ENCODE measurements at places on chromosomes 7 and 10. TPM values are rescaled to one million over a fixed set of nuclear protein-coding genes. Genes with fewer than 3 reads are reported as not detected.

GRCh38 chr7:134454277-134454676 is 4.6 kb downstream of the AKR1B1 start:
- no peak for DNase-seq

- DNase-seq, result no peak
Observed at GRCh38 chr10:50653142-50653541, 29.4 kb upstream of the SGMS1 start.

- DNase-seq, result no peak
Observed at GRCh38 chr10:4239186-4239585, 454.2 kb upstream of the KLF6 start.

The NPY4R gene
- not detected for total RNA-seq

DNA sequence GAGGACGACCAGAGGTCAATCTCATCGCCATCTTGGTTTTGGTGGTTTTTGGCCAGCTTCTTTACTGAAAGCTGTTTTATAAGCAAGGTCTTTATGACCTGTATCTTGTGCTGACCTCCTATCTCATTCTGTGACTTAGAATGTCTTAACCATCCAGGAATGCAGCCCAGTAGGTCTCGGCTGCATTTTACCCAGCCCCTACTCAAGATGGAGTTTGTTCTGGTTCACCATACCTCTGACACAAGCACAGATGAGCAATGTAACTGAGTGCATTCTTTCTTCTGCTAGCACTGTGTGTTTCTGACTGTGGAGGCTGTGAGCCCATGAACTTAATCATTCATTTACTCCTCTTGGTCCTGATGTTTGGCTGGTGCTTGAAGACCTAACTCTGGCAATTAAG is 794.5 kb upstream of the CELF2 start:
- no peak for DNase-seq

DNA sequence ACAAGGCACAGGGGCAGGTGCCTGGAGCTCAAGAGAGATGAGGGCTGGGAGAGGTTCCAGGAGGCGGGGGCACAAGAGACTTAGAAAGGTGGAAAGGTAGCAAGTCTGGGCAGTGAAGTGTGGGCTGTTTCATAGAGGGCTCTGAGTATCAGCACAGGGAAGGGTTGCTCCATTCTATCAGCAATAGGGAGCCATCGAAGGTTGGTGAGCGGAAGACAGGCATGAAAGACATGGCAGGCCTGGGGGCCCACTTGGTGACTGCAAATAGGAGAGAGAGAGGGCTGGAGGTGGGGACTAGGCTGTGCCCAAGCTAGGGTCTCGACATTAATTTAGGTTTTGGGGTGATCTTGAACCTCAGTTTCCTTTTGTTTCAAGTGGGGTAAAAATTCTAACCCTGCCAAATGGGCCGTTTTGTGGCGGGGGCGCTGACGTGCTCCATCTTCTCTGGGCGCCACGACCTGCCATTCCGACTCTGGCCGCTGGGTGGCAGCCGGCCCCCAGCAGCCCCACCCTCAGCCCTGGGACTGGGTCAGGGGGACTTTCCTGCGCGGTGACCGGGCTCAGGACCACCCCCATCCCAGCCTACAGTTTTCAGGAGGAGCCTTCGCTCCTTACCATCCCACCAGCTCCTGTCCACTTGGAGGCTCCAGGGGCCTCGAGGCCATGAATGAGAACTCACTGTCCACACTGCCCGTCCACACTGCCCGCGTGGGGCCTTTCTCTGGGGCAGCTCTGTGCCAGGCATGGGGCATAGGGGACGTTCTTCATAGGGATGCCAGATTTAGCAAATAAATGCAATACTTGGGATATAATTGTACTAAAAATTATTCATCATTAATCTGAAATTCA is 37.2 kb upstream of the PCBD1 start:
- DNase-seq, result no peak

The SPDYE11 gene
- total RNA-seq, result not detected

The ZNF804B gene
- total RNA-seq, result not detected

- no peak for DNase-seq
Observed at GRCh38 chr10:26386781-26387180, 51.4 kb upstream of the APBB1IP start.

DNA sequence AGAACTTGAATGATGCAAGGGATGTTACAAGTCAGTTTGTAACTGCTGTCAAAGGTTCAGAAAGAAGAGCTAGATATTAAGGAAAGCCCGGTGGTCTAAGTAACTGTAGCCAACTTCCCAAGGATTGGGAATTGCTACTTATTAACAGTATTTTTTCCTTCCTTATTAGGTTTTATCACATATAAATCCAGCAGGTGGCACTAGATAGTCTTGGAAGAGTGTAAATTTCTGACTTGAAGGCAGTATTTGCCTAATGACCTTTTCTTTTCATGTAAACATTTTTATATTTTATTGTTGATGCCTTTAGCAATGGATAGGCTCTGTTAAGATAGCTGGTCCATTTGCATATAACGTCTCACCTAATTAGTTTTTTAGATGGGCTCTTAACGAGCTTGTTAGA is 51.2 kb downstream of the ANLN start:
- DNase-seq, result no peak

The CYP17A1 gene
- not detected for total RNA-seq

The CPED1 gene
- total RNA-seq, result 0.61 TPM

The ADRB1 gene
- total RNA-seq, result 1.1 TPM

GRCh38 chr10:94065362-94065761 is 71.6 kb downstream of the PLCE1 start:
- DNase-seq, result no peak

DNA sequence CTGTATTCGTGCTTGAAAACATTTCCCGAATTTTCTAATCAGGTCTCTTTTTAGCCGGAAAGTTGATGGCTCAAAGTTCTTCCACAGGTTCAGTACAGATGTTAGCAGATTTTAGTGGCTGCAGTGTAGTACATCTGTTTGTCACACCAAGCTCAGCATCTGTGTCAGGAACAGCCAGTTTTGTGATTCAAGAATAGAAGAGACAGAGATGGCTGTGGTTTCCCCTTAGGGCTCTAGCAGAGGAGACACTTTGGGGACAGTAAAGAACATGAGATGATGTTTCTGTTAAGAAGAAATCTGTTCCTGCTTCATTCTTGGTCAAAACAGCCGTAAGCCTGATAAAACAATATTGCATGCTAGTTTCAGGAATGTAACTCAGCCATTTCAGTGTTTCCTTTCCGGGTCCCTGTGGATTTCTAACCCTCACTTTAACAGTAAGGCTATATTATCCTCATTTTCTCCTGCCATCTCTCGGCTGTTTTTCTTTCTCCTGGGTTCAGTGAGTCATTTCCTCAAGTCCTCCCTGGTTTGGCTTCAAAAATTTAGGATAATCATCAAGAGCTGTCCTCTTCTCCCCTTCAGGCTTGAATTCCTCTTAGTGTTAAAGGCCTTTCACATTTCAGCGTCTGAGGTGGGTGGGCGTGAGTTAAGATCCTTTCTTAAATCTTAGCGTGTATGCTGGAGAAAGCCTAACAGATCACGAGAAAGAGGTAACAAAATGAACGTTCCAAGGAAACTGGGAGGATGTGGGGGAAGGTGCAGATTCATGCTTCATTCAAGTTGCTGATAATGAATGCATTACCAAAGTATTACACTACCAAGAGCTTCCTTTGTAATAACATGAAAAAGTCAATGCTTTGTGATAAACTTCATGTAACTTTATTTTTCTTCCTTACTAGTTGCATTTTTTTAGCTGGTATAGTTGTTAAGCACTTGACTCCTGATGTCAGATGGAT is 37.1 kb upstream of the BICC1 start:
- no peak for DNase-seq

DNA sequence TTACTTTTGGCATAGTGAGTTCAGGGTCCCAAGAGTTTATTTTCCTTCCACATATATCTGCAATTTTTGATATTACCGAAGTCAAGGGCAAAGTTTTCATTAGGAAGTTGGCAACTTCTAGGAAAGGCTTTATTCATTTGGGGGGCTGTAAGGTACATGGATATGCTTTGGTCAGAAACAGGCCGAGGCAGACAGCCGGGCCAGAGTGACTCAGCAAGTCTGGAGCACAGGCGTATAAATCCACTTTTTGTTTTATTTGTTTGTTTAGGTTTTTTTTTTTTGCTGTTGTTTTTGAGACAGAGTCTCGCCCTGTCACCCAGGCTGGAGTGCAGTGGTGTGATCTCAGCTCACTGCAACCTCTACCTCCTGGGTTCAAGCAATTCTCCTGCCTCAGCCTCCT is 3.7 kb downstream of the ZNF680 start:
- DNase-seq, result no peak

DNA sequence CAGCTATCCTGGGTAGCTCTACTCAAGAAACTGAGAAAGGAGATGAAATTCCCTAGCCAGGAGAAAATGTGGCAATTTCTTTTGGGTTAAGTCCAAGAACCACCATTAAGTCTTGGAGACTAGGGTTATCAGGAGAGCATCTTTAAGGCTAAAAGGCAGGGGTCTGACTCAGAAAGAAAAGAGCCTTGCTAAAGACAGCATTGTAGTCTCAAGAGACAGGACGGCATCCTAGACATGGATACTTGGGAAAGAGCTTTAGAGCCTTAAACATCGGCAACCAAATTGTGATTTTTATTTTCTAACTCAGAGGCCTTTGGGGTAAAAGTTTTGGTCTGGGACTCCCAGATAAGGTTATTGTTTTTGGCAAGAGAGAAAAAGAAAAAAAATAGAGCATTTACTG is 83.1 kb downstream of the FAS start:
- DNase-seq, result no peak

GRCh38 chr7:83866582-83866981 is 217.6 kb upstream of the SEMA3E start:
- no peak for DNase-seq

DNA sequence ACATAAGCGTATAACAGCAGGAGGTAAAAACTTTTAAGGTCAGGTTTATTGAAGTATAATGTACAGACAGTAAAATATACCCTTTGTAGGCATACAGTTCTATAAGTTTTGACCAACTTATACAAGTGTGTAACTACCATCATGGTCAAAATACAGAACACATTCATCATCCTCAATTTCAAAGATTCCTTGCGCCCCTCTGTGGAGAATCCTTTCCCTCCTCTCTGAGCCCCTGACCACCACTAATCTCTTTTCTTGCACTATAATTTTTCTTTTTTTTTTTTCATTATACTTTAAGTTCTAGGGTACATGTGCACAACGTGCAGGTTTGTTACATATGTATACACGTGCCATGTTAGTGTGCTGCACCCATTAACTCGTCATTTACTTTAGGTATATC is 58.1 kb upstream of the CTTNBP2 start:
- DNase-seq, result no peak

DNA sequence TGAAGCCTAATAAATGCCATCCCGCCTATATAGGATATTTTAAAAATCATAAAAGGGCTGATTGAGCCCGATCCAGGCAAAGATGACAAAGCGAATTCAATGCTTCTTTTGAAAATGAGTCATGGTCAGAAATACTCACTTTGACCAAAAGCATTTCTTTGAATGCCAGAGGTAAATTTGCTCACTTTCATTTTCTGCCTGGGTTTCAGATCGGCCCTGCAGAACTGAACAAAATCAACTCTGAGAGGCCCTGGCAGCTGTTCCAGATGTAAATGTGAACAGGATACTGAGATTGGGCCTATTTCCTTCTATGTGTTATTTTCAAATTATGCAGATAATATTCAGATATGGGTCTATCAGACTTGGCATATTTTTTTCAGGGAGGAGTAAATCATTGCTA is 114.8 kb upstream of the ARID5B start:
- DNase-seq, result no peak

DNA sequence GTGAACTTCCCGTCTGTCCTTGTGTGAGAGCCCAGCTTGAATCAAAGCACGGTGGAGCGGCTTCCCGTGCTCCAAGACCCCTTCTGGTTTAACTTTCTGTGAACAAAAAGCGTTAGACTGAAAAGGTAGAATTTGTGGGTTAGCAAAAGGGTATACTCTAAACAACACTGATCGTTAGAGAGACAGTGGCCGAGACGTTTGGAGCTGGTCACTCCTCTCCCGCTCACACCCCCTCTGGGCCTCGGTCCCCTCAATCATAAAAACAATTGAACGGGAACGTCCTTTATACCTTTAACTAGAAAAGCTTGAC is 502 bp downstream of the PRKRIP1 start:
- no peak for DNase-seq

The RSBN1L gene
- total RNA-seq, result 12.0 TPM

DNA sequence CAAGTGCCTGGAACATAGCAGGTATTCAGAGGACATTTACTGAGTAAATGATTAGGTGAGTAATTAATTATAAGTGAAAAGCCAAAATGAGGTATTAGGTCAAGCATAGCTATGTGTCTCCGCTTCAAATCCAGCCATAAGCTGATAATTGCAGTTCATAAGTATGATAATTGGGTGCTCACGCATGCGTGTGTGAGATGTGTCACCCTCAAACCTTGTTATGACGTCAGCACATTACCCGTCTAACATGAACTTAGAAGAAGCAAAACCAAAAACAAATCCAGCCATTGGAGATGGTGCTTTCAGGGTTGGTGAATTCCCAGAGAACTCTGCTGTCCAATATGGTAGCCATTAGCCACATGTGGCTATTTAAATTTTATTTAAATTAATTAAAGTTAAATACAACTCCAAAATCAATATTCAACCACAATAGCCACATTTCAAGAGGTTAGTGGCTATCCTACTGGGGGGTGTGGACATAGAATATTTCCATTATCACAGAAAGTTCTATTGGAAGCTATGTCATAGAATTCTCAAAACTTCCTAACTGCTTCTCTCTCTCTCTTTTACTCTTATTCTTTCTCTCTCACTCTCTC is at the start of gene CPA5:
Gene CPA5 (plus strand): TSS at position 546 of the 596 bp plus-strand sequence. CDS start 1,670 bp downstream, outside the sequence.
- no peak for DNase-seq

- DNase-seq, result no peak
Observed at GRCh38 chr7:47179812-47180515, 401.9 kb downstream of the TNS3 start.

DNA sequence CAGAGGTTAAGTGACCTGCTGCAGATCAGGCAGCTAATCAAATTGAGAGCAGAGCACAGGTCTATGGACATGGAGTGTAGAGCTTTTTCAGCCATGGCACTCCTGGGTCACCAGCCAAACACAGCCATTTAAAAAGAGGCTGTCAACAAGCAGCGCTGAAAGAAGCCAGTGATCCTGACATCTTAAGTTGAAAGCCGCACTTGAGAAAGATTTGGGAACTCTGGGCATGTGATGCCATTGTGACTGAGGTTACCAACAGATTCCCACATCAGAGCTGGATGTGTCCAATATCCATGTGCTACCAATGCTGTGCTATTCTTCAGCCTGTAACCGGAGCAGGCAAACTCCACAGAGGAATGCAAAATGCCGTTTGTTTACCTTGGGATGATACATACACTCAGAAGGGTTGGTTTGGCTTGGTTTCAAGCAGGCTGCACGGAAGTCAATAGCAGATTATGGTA is 56.2 kb upstream of the ABLIM1 start:
- no peak for DNase-seq

The TRPV5 gene
- total RNA-seq, result not detected

DNA sequence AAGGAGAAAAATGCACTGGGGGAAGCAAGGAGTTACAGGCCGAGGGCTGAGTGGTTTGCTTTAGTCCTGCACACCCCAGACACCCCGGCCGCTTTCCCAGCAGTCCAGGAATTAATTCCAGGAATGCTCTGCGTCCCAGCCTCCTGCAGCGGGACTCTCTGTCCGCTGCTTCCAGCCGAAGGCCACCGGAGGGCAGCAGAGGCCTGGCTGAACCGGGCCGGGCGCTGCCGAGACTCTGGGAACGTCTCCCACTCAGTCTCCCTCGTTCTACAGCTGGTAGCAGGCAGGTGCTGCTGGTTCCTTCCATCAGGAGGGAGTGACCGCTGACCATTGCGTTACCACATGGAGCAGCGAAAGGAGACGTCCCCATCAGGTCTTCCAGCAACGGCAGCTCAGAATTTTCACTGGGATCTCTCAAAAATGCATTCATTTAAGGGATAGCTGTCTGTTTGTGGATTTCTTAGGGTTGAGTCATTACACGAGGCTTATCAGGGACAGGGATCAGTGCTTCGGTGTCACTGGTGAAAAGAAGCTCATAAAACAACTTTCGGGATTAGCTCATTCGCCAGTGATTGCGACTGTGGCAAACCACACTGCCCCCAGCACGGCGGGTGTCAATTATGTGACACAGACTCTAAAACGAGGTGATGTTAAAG is 24.9 kb upstream of the PITRM1 start:
- DNase-seq, result no peak
